ENCODE measurements at places on chromosomes 7 and 10.

DNA sequence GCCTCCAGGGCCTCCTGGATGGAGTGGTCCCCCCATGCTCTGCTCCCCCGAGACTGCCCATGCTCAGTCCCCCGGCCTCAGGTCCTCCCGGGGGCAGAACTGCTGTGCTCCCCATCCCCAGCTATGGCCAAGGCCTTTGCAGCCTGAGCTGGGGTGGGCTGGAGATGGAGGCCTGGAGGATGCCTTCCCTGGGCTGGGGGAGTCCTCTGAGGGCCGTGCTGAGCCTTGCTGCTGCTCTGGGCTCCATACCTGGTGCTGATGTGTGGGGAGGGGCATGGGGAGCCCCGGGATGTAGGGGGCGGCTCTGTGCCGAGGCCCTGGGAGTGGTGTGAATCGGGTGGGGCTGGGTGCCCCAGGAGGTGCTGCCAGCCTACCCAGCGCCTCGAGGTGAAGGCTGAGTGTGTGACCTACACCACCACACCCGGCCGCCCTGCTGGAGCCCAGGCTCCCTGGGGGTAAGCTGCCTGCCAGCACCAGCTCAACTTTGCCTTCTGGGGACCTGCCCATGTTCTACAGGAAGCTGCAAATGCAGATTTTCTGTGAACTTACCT is 109.5 kb downstream of the UNCX start:
- DNase-seq, result no peak

GRCh38 chr7:15490291-15490690 is 71.5 kb downstream of the AGMO start:
- DNase-seq, result no peak

DNA sequence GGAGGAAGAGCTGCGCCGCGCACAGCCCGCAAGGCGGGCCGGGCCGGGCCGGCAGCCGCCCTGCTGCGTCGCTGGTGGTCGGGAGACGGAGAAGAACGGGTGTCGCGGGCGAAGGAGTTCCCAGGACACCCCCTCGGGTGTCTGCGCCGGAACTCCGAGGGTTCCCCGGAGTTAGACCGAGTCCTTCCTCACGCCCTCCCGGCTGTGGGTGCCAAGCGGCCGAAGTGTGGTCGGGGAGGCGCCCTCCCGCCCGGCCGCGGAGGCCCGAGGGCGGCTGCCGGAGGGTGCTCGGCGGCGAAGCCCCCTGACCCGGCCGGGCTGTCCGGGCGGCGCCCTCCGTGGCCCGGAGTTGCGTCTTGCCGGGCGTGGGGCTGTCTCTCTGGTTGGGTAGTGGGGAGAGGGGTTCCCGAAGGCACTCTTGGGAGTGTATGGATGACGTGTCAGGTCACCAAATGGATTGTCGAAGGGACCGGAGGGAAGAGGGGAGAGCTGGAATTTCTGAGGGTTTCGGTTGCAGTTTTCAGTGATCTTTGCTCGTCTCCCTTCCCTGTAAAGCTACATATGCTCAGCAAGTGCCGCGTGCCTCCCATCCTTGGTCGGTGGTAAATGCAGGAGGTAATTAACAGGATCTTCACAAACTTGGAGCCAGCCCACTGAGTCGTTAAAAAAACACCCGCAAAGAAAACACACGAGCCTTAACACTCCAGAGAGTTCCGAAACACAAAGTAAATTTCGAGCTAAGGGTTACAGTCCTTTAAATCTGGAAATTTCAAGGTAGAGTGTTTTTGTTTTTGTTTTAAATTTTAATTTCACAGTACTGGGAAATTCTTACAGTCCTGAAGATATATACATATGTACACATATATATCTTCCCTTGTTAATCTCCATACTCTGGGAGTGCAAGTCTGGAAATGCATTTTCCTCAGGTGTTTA is 871 bp downstream of the ST7 start:
- peak; percentile 74 for DNase-seq

GRCh38 chr7:102068846-102069245 is 217.8 kb upstream of the SH2B2 start:
- no peak for DNase-seq

DNA sequence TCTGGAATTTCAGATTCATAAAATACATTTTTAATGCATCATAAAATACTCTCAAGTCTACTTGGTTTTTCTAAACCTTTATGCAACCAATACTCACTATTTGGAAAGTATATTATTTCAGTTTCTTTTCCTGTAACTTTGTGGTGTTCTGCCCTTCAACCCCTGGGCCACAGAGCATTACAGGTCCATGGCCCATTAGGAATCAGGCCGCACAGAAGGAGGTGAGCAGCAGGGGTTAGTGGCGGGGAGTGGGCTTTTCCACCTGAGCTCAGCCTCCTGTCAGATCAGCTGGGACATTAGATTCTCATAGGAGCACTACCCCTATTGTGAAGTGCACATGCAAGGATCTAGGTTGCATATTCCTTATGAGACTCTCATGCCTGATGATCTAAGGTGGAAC is 9.7 kb downstream of the SNX13 start:
- no peak for DNase-seq

DNA sequence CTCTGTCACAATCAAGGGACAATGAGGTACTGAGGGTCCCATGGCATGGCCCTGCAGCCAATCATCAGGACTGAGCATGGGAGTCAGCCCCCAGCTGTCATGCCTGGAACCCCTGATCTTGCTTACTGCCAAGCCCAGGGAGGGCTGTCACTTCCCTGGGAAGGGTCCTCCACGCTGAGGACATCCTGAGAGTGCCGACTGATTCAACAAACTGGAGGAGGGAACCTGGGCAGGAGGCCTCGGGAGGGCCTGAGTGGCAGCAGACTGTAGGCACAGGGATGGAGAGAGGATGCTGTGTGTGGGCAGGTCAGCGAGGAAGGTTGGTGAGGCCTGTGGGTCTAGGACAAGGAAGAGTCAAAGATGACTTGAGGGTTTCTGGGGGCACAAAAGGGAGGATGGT is 154.3 kb downstream of the ZNF248 start:
- DNase-seq, result no peak

- no peak for DNase-seq
Measured at GRCh38 chr10:61148451-61148850, 204.5 kb upstream of the RHOBTB1 start.

- peak; percentile 66 for DNase-seq
Measured at GRCh38 chr7:106841896-106842390, 23.1 kb upstream of the PIK3CG start.

DNA sequence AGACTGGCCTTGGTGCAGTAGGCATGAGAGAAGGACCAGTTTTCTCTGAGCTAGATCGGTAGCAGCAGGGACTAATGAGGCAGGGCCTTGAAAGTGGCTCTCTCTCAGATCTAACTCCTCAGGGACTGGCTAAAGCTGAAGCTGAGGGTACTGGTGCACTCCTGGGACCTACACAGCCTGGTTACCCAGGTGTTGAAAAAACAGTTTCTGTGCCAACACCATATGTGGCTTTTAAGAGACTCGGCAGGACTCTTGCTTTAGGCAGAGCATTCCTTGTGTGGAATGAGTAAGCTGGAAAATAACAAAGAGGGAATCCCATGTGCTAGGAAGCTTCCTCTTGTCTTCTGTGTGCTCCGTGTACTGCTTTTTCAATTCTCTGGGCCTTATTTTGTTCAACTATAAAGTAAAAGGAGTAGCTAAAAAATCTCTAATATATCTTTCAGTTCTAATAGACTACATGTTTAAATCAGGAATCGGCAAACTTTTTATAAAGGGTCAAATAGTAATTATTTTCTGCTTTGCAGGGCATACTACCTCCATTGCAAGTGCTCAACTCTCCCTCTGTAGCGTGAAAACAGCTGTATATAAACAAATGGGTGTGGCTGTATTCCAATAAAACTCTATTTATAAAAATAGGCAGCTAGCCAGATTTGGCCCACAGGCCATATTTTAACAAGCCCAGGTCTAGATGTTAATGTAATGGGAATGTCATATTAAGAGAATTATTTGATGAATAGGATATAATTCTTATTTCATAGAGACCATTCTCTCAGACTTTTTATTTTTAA is 186.1 kb upstream of the KAT6B start:
- no peak for DNase-seq

All from RCC 7860 (cell line).